ENCODE measurements at places on chromosomes 2 and 18.

DNA sequence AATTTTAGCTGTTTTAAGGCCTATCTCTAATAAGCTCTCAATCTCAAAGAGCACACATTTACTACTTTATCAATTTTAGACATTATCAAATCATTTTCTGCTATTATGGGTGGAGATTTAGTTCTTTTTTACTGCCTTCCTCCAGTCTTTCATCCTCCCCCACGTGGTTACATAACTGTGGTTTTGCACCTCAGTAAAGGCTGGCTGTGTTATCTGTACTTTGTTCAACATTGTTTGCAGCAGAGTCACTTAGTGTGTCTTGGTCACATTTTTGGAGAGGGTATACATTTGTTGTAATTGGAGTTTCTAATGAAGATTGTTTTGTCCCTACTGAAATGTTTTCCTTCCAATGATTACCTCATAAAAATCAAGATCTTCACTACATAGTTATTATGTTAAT, 549.6 kb upstream of the CELF4 start:
- no peak for DNase-seq

- DNase-seq: peak; percentile 61
These were observed 909 bp downstream of the TMEM87B start for GRCh38 chr2:112055730-112056625.

- no peak for DNase-seq
These were observed 12.0 kb upstream of the MC5R start for GRCh38 chr18:13811993-13812392.

DNA sequence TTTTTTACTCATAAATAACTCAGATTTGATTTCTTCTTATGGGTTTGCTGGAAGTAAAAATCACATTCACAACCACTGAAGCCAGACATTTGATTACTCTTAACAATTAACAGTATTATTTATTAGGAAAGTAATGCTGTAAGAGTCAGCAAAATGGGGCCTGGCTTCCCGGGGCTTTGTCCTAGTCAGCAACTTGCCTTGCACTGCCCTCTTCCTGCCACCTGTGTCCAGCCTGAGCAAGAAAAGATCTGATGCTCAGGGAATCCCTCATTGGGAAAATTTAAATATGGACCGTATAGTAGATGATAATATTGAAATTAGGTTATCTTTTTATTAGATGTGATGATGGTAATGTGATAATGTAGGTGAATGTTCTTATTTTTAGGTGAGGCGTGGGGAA, 30.8 kb upstream of the ACYP2 start:
- no peak for DNase-seq

DNA sequence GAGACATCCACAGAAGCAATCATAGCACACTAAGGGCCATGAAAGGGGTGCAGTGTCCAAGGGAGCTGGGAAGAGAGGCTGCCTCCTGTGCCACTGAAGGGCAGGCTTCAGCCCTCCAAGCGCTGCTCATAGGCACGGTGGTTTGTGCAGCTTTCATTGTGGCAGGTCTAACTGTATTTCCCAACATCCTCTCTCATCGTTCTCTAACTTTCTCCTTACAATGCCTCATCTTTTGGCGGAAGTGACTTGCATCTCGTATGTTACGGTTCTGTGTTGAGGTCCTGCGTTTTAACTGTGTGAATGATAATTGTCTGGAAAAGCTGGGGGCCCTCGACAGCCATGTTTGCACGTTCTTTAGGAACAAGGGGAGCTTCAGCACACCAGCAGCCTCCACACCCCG, 213.9 kb downstream of the GBX2 start:
- no peak for DNase-seq

- no peak for DNase-seq
These were observed 4.4 kb upstream of the BUB1 start for GRCh38 chr2:110682267-110682666.

- DNase-seq: no peak
These were observed 4.4 kb downstream of the SPATA3 start for GRCh38 chr2:231000211-231000904.

DNA sequence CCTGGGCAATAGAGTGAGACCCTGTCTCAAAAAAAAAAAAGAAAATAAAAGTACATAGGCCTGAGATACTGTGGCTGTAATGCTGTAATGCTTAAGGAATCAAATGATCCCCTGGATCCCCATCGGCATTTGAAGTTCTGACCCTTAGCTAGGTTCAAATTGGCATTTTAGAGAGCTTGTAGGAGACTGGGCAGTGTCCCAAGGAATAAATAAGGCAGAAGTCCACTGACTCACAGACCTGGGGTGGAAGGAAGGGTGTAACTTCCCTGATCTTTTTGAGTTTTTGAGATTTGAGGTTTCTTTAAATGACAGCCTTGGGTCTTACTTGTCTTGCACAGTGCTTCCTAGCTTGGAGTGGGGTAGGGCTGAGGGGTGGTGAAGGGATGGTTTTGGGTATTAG, 553.7 kb downstream of the SLC4A3 start:
- DNase-seq: no peak

GRCh38 chr2:178286636-178287035, 92.3 kb downstream of the OSBPL6 start:
- DNase-seq: no peak

- DNase-seq: no peak
These were observed 1.5 kb downstream of the RUFY4 start for GRCh38 chr2:218070587-218070986.

DNA sequence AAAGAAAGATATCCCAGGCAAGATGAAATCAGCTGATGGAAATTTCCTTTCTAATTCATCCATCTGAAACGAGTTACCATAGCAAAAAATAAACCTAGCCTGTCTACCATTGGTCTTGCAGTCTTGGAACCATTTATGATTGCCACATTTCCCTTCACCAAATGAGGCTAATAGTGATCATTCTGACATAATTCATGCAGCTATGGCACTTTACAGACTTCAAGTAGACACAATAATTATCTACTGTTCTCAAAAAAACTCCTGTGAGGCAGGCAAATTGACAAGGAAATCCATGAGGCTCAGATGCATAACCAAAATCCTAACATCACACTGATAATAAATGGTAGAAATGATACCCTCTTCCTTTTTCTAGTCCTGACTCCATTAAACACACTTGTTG, 1669.7 kb upstream of the LRRTM1 start:
- no peak for DNase-seq

DNA sequence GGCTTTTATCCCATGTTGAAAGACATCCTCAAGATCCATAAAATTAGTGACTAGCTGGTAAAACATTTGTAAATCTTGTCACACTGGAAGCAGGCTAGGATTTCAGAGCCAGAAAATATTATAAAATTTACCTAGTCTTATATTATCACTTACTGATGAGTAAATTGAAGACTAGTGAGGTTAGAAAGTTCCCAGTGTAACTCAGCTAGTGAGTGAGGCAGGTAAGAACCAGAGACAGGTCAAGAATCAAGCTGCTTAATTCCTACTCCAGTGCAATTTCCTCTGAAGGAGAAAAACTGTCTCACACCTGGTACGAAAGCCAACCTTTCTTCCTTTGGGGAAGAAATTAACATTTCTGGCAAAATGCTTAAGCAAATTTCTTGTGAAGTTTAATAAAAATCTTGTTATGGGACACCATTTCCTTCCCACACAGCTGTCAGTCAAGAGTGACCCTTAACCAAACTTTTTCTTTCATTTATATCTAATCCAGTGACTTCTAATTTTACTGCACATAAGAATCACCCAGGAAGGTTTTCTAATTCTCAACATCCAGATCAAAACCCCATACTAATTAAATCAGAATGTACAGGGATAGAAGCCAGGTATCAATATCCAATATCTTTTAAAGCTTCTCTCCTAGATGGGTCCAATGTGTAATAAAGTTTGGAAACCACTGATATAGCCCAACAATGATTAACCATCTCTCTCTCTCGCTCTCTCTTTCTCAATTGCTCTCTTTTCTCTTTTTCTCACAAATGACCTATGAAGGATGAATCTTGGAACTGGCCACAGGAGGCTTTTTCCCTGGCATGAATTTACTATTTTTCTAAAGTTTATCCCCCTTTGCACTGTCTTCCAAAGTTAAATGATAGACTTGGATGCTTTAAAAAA, 264.3 kb upstream of the SLC39A10 start:
- DNase-seq: no peak

DNA sequence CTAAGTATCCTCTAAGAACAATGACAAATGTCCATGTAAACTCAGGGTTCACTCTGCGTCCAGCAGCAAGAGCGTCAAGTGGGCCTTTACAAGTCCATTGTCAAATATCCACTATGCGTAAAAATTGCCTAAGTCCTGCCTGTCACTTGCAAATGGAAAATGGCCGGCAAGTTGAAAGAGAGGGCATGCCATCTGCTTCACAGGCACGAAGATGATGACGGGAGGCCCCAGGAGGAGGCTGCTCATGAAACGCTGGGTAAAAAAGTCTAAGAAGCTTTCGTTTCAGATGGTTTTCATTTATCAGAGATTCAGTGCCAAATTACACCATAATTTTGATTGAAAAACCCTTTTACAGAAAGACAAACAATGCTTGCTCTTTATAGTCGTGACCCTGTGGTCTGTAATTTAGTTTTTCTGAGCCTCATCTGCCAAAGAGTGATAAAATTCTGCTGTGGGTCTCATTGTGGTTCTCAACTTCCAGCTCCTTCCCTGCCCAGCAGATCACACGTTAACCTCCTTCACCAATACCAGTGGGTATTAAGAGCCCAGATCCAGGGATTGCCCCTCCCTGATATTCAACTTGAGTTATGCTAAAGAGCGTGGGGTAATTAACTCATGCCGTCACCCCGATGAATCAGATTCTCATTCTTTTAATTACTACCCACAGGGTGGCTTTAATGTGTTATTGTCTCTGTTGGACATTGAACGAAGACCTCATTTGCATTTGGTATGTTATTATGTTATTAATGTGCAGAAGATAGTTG, 160.2 kb upstream of the ALKAL2 start:
- no peak for DNase-seq

DNA sequence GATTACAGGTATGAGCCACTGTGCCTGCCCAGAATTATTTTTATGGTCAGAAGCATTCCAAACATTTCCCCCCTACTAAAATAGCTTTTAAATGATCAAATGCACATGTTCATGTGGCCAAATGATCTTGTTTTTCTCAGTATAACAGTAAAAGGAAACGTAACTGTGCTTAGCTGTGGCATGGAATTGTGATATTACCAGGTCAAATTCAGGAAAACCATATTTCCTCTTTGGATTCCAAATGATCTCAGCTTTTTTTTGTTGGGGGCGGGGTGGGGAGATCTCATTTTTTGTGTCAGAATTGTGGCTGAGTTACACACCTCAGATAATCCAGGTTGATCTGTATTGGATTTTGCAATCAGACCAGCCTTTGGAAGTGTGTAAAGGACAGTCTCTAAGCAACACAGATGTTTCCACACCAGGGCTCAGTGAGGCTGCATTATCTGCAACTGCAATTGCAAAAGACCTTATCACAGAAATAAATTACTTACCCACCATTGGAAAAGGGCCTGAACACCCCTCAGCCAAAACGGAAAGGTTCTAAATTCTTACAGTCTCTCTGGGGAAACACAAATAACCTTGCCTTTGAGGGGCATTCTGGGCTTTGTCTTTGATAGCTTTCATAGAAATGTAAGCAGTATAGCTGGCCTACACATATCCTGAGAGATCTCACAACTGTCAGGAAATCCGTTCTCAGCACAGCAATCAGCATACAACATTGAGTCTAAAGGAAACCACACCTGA, 8.4 kb downstream of the CASP10 start:
- no peak for DNase-seq

DNA sequence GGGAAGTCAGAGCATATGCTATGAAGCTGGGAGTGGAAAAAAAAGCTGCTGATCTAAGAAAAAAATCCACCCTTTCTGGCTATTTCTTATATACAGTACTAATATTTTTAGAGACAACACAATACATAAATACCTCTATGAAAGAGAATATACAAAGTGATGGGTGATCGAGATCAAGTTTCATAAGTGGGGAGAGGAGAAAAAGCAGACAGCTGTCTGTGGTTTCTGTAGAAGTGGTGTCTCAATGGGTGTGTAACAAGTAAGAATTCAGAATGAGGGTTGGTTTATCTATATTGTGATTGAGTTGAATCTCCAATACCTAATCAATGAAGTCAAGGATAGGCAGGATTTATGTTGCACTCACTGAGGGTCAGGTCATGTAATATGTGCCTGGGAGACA, 191.0 kb downstream of the HNMT start:
- DNase-seq: no peak

DNA sequence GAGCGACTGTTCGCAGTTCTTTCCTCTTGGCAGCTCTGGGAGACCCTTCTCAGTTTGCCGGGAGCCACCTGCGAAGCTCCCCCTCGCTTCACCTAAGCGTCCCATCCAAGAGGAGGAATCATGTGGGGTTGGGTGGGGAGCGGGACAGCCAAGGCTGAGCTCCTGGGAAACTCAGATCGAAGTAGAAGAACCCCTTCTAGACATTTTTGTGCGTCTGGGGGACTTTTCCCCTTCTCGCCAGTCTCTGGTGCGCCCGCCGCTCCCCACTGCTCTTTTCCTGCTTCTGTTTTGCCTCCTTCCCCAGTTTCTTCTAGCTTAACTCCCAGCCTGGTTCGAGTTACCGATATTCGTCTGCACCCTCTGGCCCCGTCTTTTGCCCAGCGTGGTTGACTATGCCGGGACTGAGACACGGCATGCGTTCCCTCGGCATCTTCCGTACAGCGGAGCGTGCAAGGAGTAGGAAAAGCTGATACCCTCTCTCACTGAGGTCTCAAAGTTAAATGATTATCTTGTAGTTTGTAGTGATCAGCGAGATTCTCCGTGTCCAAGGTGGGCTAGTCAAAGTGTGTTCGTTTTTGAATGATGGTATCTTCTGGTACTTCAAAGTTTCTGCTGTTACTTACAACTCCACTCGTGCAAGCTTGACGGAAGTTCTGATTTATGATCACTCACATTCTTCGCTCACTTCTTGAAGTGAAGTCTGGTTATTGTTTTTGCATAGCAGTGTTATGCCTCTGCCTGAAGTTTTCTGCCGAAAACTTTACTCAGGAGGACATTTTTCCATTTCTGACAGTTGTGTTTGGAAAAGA, 664 bp downstream of the CAMKMT start:
- DNase-seq: no peak

DNA sequence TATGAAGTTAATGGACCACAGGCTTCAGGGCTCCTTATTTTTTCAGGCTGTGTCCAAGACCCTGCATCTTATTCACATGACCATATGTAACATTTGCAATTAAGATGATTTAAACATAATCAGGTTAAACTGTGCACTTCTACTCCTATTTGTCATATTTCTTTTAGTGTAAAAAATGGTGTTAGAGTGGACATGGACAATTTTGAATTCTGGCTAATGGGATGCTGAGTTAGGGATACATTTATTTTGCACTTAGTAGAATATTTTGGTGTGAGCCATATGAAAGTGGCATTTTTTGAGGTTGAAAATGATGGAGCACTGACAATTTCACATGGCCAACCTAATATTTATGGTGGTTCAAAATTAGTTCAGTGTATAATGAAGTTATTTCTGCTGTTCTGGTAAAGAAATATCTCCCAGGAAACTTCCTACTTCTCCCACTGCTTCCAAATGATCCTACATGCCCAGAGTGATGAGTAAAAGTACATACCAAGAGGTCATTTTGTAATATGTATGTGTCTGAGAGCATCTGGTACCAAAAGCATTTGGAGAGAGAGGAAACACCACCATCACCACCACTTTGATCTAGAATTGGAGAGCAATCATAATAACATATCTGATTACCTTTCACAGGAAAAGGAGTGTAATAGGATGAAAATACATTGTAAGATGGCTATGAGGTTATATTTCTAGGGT, 36.0 kb downstream of the GULP1 start:
- no peak for DNase-seq
